ENCODE measurements at places on chromosomes 4 and X.

GRCh38 chr4:17324386-17324830 lies 187.5 kb downstream of the QDPR start:
- peak; percentile 43 for DNase-seq

DNA sequence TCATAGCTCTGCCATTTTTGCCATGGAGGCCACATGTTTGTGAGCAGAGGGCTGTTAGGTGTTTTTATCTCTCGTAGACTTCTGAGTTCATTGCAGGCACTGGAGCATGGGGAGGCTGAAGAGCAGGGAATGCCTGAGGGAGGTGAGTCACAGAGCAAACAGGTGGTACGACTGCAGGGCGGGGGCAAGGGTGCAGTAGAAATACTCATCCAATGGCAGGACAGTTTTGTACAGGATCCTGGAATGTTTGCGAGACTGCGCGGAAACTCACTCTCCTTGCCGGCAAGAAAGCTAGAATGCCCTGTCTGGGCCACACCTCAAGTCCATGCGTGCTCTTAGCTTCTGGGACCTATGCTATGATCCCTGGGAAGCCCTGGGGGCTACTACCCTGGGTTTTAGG lies 20.0 kb upstream of the VCX2 start:
- no peak for DNase-seq

- DNase-seq, result no peak
These were observed 92.7 kb downstream of the SPATA18 start for GRCh38 chr4:52143815-52144214.

GRCh38 chr4:52263607-52264006 lies 212.5 kb downstream of the SPATA18 start:
- no peak for DNase-seq

DNA sequence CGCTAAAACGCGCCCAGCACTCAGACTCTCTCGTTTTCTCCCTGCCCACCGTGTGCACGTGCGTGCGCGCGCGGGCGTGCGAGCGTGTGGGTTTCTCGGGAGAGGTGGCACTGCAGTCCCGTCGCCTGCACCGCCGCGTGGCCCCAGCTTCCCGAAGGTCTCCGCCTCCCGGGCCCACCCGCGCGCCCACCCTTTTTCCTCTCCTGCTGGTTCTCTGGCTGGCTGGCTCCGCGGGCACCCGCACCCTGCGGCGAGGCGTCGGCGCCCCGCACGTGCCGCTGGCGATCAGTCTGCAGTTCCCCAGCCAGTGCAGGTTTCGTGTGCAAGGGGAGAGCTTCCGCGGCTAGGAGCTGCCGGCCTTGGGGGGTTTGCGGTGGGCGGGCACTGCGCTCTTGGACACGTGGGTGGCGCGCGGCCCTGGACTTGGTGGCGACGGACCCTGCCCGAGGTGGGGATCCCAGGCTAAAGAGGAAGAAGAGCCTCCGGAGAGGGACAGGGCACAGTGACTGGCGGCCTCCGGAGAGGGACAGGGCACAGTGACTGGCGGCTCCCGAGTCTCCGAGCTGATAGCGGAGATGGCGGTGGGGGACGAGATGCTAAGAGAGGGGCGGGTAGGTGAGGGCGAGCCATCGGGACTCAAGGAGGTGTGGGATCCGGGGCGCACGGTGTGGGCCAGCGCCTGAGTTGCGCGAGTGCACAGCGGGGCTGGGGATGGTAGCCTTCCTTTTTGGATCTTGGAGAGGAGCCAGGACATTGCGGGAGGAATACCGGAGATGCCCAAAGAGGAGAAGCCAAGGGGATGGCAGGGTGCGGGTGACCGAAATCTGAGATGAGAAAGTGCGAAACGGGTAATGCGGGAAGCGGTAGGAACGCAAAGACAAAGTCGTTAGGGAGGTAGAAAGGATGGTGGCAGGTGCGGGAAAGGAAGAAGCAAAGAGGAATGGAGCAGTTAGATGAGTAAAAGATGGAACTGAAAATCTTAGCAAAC lies at the start of gene FAM184B:
TSS of gene FAM184B (minus strand) at position 322 of the 988 bp plus-strand sequence. CDS start 322 bp downstream, outside the sequence.
- no peak for DNase-seq

Data from stimulated activated CD4-positive, alpha-beta T cell treated with anti-CD3 and anti-CD28 coated beads, Interleukin-4, amount 100 ng/mL, for 1 hour (primary cell).